Nephron progenitor cell (in vitro differentiated cells): ENCODE measurements at places on chromosomes 13 and 19.

DNA sequence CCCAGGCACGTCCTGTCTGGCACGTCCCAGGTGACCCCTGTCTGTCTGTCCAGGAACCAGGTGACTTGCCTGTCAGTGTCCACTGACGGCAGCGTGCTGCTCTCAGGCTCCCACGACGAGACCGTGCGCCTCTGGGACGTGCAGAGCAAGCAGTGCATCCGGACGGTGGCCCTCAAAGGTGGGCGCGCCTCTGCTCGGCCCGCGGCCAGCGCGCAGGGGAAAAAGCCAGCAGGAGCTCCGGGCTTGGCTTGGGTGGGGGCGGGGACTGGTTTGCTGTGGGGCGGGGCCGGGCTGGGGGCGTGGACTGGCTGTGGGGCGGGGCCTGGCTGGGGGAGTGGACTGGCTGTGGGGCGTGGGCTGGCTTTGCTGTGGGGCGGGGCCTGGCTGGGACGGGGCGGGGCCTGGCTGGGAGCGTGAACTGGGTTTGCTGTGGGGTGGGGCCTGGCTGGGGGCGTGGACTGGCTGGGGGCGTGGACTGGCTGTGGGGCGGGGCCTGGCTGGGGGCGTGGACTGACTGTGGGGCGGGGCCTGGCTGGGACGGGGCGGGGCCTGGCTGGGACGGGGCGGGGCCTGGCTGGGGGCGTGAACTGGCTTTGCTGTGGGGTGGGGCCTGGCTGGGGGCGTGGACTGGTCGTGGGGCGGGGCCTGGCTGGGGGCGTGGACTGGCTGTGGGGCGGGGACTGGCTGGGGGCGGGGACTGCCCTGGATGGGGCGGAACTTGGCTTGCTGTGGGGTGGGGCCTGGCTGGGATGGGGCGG lies 7.2 kb downstream of the WDR18 start:
- DNase-seq: peak; percentile 69

GRCh38 chr13:70864731-70865130 lies 756.5 kb upstream of the KLHL1 start:
- DNase-seq: no peak

DNA sequence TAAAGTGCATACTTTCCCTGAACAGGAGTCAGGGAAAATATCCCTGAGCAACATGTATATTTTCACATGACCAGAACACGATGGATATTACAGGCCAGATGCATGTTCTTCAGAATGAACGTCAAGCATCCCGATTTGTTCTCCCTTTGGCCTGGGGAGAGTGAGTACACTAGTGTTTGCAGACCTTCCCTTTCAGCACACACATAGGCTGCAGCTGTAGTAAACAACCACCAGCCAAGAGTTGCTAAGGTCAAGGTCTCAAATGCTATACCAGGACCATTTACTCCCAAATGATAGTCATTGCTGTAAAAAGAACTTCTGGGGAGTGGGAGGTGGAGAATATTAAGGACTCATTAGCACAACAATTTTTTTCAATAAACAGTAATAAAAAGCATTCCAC lies 3.0 kb downstream of the KLF12 start:
- no peak for DNase-seq

- no peak for DNase-seq
Observed at GRCh38 chr13:82614086-82614485, 1268.2 kb downstream of the SLITRK1 start.
